Glutamatergic neuron (in vitro differentiated cells): ENCODE measurements at places on chromosomes 2 and 18. TPM values are rescaled to one million over a fixed set of nuclear protein-coding genes. Genes with fewer than 3 reads are reported as not detected.

Gene NCKAP5
- total RNA-seq, result 0.20 TPM

Gene ARHGAP15
- total RNA-seq, result not detected

Gene LAMA1
- 32.0 TPM for total RNA-seq

Gene CLEC4F
- total RNA-seq, result 0.66 TPM

Gene MERTK
- total RNA-seq, result 2.3 TPM

Gene AQP4
- not detected for total RNA-seq
